Fibroblast of skin of back (primary cell): ENCODE measurements at places on chromosomes 7 and 10.

DNA sequence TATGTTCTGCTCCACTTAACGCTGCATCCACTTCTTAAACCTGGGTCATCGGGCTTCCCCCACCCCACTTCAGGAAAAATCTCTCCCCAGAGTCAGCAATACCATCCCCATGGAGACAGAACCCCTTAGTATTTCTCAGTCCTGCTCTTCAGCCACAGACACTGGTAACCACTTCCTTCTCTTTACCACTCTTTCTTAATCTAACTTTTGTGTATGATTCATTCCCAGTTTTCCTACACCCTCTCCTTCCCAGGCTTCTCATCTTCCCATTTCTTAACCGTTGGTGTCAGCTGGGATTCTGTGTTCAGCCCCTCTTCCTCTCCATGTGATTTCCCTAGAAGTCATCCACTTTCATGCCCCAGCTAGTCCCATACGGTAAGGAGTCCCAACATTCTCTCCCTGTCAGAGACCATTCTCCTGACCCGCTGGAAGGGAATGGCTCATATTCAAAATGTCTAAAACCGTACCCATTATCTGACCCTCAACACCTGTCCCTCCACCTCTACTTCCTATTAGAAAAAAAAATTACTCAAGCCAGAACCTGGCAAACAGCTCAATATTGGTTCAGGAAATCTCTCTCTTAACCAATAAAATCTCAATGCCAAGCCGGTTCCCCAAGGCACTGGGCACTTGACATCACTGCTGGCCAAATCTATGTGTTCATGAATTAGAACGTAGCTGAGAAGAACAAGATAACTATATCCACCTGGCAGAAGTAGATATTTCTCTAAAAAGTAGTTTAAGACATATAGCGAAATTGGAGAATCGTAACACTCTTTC is 89.4 kb downstream of the DGKI start:
- peak; percentile 73 for DNase-seq

DNA sequence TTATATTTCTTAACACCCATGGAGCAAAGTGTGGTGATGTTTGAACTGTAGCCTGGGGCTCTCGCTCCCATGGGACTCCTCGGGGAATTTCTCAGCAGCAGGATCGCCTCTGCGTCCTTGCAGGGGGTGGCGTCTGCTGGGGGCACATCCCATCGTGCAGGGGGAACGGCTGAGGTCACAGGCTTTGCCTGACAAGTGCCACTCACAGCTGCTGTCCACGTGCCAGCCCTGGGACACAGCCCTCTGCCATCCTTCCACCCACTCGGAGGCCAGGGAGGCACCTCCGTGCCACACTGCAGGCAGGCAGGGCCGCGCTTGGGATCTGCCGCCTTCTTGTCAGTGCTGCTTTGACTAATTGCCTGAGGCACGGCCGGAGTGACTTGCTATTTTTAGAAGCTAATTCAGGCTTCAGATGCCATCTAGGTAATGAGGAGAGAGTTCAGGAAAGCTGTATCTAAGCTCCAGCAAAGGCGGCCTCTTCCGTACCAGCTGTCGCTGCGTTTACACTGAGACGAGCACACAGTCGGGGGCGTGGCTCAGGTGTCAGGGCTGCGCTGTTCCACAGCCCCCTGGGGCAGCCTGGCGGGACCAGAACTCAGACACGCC is 45.7 kb downstream of the PITRM1 start:
- DNase-seq: peak; percentile 31

DNA sequence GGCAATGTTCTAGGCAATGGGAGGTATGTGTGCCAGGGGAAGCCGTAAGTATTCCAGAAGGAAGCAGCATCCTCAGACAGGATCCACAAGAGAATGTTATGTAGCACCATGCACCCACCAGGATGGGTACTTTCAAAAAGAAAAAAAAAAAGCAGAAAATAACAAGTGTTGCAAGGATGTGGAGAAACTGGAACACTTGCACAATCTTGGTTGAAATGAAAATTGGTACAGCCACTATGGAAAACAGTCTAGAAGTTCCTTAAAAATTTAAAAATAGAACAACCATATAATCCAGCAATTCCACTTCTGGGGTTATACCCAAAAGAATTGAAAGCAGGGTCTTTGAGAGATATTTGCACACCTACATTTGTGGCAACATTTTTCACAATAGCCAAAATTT is 20.2 kb downstream of the C10orf71 start:
- DNase-seq: no peak

- peak; percentile 69 for DNase-seq
Observed at GRCh38 chr10:60980997-60981396, 37.0 kb upstream of the RHOBTB1 start.

GRCh38 chr10:115979576-115979975 is 293.4 kb downstream of the GFRA1 start:
- no peak for DNase-seq

- DNase-seq: no peak
Observed at GRCh38 chr7:69078997-69079769, 519.1 kb upstream of the AUTS2 start.

DNA sequence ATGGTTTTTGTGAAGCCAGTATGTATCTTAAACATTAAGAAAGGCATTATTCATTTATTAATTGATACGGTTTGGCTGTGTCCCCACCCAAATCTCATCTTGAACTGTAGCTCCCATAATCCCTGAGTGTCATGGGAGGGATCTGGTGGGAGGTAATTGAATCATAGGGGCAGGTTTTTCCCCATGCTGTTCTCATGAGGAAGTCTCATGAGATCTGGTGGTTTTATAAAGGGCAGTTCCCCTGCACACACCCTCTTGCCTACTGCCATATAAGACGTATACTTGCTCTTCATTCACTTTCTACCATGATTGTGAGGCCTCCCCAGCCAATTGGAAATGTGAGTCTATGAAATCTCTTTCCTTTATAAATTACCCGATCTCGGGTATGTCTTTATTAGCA is 28.1 kb downstream of the OTUD1 start:
- no peak for DNase-seq

GRCh38 chr7:102390697-102391484 is 5.3 kb upstream of the PRKRIP1 start:
- DNase-seq: peak; percentile 69

DNA sequence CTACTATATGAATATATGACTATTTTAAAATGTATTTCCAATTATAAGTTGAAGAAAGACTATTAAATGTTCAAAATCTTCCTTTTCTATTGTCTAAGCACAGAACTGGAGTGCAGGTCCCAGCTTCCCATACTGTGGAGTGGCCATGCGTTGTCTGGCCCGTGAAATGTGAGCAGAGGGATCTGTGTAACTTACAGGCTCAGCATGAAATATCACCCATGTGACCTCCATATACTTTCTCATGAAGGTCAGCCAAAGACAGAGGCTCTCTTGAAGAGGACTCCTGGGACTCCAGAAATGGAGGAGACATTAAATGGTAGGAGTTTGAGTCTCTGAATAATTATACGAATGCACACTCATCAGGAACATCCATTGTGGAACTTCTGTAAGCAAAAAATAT is 92.4 kb upstream of the CAV2 start:
- DNase-seq: peak; percentile 34

DNA sequence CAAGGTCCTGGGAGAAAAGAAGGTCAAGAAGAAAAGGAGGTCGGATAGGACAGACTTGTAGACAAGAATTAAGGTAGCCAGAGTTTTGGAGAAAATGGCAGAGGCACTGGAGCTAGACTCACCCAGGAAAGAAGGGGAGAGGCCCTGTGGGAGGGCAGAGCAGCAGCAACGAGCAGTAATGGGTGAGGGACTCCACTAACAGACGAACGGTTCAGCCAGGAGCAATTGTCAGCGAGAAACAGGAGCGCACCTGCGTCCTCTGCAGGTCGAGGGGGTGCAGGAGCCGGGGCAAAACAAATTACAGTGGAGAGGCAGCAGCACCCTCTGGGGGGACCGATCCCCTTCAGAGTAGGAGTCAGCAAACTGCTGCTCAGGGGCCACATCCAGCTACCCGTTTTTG is 18.5 kb upstream of the IGFBP3 start:
- no peak for DNase-seq

- no peak for DNase-seq
Observed at GRCh38 chr7:129187681-129188371, 607 bp upstream of the SMO start.

DNA sequence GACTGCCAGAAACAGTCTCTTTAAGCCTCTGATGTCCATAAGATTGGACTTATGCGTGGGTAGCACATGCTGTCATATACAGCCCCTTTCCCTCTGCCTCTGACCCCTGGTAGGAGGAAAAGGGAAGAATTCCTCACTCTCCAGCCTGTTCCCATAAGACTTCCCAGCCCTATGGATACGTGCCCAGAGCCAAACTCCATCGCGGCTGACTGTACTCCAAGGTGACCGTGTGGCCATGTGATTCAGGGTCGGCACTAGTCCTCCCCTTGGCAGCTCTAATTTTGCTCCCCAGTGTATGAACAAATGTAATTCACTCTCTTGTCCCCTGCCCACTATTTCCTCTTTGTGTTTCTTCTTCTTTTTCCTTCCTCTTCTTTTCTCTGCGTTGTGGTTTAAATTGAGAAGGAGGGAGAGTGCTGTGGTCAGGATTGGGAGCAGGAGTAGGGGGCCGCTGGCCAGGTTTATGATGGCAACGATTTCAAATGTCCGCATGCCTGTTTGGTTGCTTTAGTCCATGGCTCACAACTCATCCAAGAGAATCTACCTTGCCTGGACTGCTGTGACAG is 43.8 kb downstream of the PRLHR start:
- DNase-seq: no peak

DNA sequence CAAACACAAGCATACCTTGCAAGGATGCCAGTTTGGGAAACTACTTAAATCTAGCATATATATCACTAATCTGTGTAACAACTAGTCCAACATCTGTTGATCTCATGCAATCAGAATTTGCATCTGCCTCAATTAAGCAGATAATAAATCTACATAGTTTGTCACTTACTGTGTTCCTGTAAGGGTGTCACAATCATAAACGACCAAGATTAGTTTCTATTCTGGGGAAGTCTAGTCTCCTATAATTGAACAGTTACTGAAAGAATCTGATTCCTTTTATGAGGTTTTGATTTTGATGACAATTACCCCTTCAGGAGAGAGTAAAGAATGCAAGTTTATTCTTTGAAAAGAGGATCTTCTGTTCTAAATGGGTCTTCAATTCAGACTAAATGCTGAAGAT is 85.5 kb upstream of the LRRN3 start:
- peak; percentile 14 for DNase-seq

GRCh38 chr7:5774136-5774535 is 7.3 kb downstream of the RNF216 start:
- DNase-seq: no peak

- no peak for DNase-seq
Observed at GRCh38 chr10:125359401-125359800, 199.0 kb upstream of the CTBP2 start.

GRCh38 chr10:43982250-43982649 is 333.6 kb upstream of the ZNF32 start:
- DNase-seq: no peak

DNA sequence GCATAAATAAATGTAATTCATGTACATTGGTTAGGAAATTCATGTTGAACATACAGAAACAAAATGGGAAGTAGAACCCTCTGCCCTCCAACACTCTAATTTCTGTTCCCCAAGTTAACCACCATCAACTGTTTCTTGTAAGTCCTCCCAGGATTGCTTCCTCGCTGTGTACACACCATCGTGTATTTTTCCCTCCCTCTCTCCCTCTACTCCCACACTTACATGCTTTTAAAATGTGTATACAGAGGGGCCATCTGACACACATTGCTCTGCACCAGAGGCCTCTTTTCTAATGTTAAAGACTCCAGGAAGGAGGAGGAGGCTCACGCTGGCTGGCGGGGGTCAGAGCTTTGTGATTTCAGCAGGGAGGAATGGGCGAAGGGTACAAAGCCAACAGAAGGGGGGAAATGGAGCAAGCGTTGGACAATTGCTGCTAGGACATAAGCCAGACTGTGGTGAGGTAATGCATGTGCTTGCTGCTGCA is 1.9 kb upstream of the EPHA1 start:
- DNase-seq: no peak

DNA sequence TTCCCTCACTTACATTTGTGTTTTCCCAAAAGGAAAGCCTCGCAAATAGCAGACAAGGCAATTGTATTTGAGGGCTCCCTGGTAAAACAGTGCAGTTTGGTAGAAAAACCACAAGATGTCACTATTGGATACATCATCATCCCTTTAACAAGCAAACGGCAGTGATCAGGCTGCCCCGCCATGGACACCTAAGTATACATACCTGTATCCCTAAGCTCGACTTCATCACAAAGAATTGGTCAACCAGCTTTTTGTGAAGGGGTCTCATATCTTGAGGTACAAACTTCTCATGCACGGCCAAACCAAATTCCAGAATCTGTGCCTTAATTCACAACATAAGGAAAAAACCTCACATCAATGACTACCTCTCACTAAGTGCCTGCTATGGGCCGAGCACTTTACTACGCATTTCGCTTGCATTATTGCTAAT is 179.5 kb upstream of the IMMP2L start:
- DNase-seq: peak; percentile 58

GRCh38 chr10:100128951-100129350 is 47.3 kb upstream of the CPN1 start:
- no peak for DNase-seq

GRCh38 chr10:47027108-47027783 is 116.0 kb downstream of the PTPN20 start:
- DNase-seq: no peak

- DNase-seq: no peak
Observed at GRCh38 chr7:124692425-124692824, 73.2 kb downstream of the GPR37 start.

DNA sequence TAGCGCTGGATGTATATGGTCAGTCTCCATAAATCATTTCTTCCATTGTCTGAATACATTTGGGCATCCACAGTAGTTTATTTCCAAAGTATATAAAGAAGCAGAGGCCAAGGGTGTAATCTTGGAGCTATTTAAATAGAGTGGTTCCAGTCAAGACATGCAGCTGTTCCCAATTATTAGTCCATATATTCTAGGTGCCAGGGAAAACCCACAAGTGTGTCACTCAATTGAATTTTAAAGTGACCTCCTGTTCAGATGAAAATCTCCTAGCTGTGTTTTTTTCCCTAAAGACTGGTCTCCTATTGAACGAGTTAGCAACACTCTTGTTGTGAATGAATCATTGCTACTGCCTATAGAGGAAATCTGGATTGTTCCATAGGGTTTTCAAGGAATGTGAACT is 260.2 kb upstream of the BMPER start:
- DNase-seq: peak; percentile 67

DNA sequence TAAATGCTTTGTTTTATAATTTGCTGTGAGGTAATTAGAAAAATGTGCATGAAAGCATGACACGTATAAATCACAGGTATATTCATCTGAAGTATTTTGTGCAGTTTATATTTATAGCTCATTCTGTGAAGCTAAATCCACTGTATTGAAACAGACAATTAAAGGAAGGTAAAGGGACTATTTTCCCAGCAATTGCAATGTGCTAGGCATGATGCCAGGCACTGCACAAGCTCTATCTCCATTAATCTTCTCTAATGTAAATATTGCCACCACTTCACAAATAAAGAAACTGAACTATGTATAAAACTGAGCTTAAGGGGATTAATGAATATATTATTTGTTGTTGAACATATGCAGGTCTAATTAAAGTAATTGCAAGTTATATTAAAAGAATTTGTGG is 1012.5 kb downstream of the NRG3 start:
- DNase-seq: no peak
